ENCODE measurements at places on chromosomes 6 and 20.

- peak; percentile 78 for DNase-seq
Measured at GRCh38 chr6:140774080-140774505, 1358.6 kb upstream of the GJE1 start.

DNA sequence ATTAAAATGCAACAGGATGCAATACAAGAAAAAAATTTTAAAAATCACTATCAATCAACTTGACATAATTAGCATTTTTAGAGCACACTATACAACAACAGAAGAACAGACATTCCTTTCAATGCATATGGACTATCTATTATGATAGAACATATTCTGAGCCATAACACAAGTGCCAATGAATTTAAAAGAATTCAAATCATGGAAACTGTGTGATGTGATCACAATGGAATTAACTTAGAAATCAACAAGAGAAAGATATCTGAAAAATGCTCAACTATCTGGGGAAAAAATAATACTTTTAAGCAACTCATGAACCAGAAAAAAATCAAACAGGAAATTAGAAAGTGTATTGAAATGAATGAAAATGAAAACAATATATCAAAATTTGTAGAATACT is 106.3 kb downstream of the ADTRP start:
- peak; percentile 24 for DNase-seq

- DNase-seq: peak; percentile 14
Measured at GRCh38 chr6:140782941-140783340, 1349.8 kb upstream of the GJE1 start.

- no peak for DNase-seq
Measured at GRCh38 chr6:89008001-89008814, 44.8 kb upstream of the RNGTT start.

DNA sequence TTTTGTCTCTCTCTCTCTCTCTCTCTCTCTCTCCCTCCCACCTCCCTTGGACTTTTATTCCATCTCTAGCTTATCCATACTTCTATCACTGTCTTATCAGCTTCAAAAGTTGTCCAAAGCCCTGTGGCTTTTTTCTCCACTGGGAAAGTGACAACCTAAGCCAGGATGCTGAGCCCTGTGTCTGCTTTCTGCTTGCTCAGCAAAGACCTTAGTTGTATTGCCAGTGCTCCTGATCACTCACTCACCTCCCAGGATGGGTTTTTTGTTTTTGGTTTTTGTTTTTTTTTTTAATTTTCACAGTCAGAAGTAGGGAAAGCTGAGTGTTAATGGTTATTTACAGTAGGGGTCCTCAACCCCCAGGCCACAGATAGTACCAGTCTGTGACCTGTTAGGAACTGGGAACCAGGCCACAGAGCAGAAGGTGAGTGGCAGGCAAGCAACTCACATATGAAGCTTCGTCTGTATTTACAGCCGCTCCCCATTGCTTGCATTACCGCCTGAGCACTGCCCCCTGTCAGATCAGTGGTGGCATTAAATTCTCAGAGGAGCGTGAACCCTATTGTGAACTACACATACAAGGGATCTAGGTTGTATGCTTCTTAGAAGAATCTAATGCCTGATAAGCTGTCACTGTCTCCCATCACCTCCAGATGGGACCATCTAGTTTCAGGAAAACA is 125.0 kb upstream of the ID4 start:
- no peak for DNase-seq

- no peak for DNase-seq
Measured at GRCh38 chr6:11943060-11943459, 69.1 kb upstream of the HIVEP1 start.

DNA sequence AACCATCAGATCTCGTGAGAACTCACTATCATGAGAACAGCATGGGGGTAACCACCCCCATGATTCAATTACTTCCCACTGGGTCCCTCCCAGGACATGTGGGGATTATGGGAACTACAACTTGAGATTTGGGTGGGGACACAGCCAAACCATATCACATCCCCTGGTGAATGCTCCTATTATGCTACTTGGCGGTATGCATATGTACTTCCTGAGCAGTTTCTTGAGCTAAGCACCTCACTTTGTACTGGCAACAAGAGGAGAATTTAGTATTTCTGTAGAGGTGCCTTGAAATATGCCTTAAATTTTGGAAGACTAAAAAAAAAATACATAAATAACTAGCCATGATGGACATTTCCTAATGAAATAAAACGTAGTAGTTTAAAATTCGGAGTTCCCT is 327.2 kb upstream of the CITED2 start:
- no peak for DNase-seq

DNA sequence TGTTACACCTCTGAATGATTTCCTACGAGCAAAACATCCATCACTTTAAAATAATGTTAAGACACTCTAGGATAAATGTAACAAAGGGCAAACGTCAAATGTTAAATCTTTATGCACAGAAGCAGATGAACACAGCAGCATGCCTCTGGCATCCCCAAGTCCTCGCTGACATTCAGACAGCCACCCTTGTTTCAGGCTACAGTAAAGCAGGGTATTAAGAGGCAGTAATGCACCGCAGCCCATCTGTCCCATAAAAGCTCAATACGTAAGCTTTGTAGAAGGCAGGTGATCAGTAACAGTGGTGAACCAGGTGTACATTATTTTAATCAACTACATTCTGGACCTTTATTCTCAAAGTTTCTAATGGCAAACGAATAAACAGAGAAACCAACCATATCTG is 64.8 kb downstream of the PPP1R3G start:
- DNase-seq: no peak

- no peak for DNase-seq
Measured at GRCh38 chr20:19709635-19710335, 48.3 kb upstream of the RIN2 start.

DNA sequence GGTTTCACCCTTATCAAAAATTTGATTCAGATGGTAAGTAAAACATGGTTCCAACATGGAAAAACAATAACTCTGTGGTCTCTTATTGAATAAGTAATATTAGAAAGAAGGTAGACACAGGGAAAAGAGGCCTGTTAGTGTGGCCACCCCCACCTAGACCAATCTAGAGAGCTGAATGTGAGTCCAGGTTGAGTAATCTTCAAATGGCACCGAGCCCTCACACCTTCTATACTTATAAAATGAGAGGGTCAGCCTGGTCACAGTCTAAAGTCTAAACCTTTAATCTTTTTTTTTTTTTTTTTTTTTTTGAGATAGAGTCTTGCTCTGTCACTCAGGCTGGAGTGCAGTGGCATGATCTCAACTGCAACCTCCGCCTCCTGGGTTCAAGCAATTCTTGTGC is 6.9 kb downstream of the FAM184A start:
- DNase-seq: no peak

- DNase-seq: no peak
Measured at GRCh38 chr20:44587035-44587980, 4.9 kb downstream of the PKIG start.

DNA sequence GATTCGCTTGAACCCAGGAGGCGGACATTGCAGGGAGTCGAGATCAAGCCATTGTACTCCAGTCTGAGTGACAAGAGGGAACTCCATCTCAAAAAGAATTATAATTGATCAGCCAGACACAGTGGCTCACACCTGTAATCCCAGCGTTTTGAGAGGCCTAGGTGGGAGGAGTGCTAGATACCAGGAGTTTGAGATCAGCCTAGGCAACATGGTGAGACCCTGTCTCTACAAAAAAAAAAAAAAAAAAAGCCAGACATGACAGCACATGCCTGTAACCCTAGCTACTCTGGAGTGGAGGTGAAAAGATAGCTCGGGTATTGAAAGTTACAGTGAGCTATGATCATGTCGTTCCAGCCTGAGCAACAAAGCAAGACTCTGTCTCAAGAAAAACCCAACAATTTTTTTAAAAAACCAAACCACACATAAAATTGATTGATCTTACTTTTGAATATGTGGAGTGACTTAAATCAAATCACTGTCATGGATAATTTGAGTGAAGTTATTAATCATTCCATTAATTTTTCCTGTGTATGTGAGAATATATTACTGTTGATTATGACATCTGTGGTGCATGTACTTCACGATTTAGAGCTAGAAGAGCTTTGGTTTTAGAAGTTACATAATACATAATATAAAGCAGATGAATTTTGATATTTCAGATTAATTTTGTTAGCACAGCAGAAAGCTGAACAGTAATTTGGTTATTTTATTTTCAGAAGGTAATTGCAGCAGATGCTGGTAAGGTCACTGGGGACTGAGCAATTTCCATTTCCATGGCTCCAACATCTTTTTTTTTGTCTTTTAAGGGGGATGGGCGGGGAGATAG is 34.4 kb downstream of the NCOA7 start:
- no peak for DNase-seq

GRCh38 chr6:160039441-160039840 is 70.6 kb downstream of the IGF2R start:
- DNase-seq: no peak
